ENCODE measurements at places on chromosomes 3 and 15.

DNA sequence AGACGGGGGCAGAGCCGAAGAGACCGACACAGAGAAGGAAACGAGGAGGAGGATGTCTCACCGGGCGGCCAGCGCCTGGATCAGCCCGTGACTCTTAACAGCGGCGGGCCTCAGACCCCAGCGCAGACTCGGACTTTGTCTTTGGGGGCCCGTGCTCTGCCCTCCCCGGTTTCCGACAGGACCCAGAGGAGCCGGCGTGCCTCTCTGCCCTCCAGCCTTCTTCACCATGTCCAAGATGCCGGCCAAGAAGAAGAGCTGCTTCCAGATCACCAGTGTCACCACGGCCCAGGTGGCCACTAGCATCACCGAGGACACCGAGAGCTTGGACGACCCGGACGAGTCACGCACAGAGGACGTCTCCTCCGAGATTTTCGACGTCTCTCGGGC lies 1.0 kb downstream of the TSC22D2 start:
- DNase-seq, result no peak

DNA sequence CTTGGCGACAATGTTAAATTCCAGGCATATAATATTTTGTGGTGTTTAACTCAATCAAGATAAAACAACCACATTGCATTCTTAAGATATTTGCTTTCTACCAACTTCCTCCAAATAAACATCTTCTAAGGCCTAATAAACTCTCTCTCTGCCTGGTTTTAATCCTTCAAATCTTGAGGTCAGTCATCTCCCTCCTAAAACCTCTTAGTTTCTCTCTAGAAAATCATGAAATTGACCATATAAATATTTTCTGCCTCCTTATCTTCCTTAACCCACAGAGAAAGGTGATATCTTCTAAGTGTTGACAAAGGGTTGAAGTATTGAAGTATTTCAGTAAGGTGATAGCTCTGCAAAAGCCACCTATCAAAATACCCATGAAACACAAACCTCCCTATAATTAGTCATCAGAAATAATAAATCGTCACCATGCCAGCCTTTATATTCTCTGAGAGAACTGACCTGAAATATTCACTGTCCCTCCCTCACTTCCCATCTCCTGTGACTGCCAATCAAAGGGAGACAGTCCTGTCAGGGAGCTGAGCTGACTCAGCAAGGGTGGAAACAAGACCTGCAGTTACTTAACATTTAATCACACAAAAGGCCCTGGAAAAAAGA lies 1261.1 kb downstream of the ROBO1 start:
- DNase-seq, result no peak

- DNase-seq, result no peak
Measured at GRCh38 chr3:188146219-188146618, 7.7 kb upstream of the LPP start.

GRCh38 chr3:114374433-114374990 lies 80.7 kb downstream of the TIGIT start:
- DNase-seq, result no peak

DNA sequence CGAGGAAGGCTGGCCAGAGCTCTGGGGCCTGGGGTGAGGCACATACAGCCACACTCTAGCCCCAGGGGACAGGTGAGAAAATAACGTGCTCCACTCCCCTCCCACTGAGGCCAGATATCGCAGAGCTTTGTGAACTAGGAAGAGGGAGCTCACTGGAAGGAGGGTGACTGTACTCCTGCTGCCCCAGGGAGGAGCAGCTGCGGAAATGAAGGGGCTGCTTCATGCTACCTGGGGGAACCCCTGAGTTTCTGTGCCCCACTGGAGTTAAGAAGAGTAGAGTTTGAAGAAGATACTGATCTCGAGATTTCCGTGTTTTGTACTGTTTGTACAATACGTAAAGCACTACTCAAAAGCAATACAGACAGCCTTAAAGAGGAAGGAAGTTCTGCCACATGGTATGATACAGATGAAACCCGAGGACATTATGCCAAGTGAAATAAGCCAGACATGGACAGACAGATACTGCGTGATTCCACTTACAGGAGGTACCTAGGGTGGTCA lies 44.6 kb downstream of the CMTM6 start:
- DNase-seq, result peak; percentile 50

DNA sequence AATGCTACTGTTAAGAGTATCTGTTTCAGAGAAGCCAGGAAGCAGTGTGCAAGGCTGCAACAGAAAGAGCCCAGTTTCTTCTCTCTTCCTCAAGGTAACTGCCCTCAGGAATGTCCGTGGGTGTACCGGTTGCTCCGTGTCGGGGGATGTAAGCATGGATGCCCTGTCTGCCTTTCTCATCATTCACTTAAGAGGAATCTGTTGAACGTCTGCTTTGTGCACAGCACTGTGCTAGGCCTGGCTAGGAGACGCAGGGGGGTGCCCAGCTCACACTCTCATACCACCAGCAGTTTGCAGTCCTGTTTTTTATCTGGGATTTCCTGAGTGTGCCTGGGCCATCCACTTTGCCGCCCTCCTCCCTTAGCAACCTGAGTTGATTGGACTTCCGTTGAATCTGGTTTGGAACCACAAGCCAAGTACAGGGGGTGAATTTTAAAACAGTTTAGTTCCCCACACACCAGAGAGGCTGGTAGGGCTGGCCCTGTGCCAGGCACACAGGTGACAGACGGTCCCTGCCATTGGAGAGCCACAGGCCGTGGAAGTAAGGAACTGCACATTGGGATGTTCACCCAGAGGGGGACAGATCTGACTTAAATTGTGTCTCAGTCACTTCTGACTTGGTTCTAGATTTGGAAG lies 11.2 kb downstream of the BOC start:
- DNase-seq, result no peak

- DNase-seq, result no peak
Measured at GRCh38 chr15:49468481-49468839, 45.4 kb downstream of the FGF7 start.

GRCh38 chr15:82197733-82198594 lies 64.6 kb downstream of the EFL1 start:
- DNase-seq, result peak; percentile 64

- no peak for DNase-seq
Measured at GRCh38 chr15:40060236-40060961, 21.4 kb upstream of the SRP14 start.

GRCh38 chr3:128369121-128369703 lies 97.5 kb downstream of the DNAJB8 start:
- DNase-seq, result no peak

- no peak for DNase-seq
Measured at GRCh38 chr15:69402816-69403215, 11.3 kb upstream of the KIF23 start.

- DNase-seq, result no peak
Measured at GRCh38 chr15:81091889-81092558, 42.0 kb upstream of the CFAP161 start.

- no peak for DNase-seq
Measured at GRCh38 chr3:114452256-114452655, 158.4 kb downstream of the TIGIT start.

GRCh38 chr3:116388867-116389385 lies 56.4 kb downstream of the LSAMP start:
- no peak for DNase-seq

DNA sequence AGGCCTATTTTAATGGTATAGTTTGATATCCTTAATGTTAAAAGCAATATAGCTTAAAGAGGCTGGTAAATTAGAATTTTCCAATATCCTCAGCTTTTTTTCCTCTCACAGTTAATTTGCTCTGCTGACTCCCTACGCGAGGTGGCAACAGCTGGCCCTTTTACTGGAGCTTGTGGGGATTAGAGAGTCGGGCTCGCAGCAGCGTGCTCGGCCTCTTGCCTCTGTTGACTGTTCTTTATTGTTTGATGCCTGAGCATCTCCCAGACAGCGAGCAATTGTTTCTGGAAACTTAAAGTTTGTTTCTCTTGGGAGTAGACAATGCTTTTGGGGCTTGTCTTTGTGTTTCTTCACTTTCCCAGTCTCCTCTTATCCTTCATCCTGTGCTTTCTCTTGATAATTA lies 80.8 kb downstream of the OPA1 start:
- no peak for DNase-seq

DNA sequence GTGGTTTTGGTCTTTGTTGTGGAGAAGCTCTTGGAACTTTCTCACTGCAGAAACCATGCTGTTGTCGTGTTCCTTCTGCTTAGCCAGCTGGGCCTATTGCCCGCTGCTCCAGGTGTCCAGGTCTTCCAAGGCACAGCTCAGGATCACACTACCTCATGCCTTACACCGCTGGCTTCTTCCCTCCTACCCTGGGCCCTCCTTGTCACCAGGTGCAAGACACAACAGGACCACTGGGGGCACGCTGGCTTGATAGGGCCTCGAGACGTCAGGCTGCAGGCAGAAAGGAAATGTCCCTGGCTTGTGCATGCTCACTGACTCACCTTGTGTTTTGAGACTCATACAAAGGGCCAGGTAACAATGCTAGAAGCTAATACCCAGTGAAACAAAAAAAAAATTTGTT lies 32.3 kb downstream of the PAQR9 start:
- DNase-seq, result no peak

- DNase-seq, result no peak
Measured at GRCh38 chr15:58467722-58468423, 36.1 kb downstream of the LIPC start.

DNA sequence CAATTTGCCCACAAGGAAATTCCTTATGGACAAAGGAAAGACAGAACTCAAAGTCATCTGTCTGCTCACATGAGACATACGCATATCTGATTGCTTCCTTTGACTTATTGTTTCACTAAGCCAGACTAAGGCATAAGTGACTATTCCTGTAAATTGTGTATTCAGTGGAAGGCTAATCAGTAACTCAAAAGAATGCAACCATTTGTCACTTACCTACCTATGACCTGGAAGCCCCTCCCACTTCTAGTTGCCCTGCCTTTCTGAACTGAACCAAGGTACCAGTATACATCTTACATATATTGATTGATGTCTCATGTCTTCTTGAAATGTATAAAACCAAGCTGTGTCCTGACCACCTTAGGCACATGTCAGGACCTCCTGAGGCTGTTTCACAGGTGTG lies 53.5 kb upstream of the PROK2 start:
- no peak for DNase-seq

DNA sequence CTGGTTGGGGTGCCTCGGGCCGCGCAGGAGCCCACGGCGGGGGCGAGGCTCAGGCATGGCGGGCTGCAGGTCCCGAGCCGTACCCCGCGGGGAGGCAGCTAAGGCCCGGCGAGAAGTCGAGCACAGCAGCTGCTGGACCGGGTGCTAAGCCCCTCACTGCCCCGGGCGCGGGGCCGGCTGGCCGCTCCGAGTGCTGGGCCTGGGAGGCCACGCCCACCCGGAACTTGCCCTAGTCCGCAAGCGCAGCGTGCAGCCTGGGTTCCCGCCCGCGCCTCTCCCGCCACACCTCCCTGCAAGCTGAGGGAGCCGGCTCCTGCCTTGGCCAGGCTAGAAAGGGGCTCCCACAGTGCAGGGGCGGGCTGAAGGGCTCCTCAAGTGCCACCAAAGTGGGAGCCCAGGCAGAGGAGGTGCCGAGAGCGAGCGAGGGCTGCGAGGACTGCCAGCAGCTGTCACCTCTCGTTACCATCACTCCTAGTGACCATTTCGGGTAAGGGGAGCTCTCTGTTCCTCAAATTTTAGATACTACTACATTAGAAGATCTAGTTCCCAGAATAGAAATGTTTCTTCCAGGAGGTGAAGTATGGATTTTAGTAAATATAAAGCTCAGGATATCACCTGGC lies 417.0 kb upstream of the AGTR1 start:
- no peak for DNase-seq

DNA sequence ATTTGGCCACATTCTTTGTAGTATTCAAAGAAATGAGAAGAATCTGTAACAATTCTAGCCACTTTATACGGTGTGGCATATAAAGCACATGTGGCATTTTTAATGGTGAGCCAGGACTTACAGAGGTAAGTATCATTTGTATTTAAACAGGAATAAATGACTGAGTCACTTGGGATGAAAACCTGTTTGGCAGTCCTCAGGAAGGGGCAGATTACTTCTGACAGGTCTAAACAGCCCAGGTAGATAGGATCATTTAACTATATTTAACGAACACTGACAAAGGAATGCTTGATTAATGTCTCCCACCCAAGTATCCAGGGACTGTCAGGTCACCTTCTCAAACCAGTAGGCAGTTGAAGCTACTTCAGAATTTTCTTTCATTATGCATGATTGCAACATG lies 241.5 kb upstream of the SATB1 start:
- no peak for DNase-seq

DNA sequence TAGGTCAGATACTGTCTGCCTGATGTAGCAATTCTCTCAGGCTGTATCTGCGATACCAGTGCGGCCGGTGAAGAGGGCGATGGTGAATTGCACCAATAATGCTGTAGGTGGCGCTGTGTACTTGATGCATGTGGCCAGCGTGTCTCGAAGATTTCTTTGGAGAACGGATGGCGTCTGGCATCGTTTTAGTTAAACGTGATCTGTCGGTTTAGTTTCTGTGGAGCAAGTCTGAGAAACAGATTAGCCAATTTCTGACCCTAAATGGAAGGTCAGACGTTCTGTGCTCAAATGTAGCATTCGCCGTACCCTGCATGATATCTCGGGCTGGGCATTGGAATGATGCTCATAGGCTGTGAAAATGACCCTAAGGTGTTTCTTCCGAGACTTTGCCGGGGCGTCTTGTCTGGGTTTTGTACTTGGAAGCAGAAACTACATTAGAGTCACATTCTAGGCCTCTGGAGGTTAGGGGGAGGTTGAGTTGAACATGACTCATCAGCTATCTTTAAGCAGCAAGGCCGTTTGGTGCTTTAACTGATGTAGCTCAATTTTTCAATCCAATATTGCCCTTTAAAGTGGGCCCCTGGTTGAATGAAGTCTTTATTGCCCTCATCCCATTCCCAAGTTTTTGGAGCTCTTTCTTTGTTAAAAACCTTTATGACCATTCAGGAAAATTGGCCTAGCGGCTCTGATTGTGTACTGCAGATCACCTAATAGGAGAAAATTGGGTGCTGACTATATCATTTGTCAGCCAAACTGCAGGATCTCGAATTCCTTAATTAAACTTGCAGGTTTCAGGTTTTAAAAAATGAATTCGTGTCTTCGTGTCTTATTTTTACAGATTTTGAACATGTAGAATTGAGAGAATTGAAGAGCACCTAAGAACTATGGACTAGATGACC lies 80.0 kb downstream of the SQOR start:
- DNase-seq, result peak; percentile 40

GRCh38 chr15:65603559-65603958 lies 7.4 kb downstream of the INTS14 start:
- DNase-seq, result no peak

- no peak for DNase-seq
Measured at GRCh38 chr3:25449857-25450256, 21.8 kb downstream of the RARB start.

- no peak for DNase-seq
Measured at GRCh38 chr15:79299126-79299840, 11.6 kb upstream of the TMED3 start.

GRCh38 chr3:126664591-126665214 lies 9.8 kb upstream of the TXNRD3 start:
- no peak for DNase-seq

GRCh38 chr3:59235634-59236012 lies 185.8 kb upstream of the CFAP20DC start:
- DNase-seq, result peak; percentile 33
